ENCODE measurements at places on chromosomes 2 and 18. TPM values are rescaled to one million over a fixed set of nuclear protein-coding genes. Genes with fewer than 3 reads are reported as not detected.

- H3K27ac ChIP-seq, result no peak overlapping the region
- no peaks in the 10 kb centered on the region for H3K36me3 ChIP-seq
- H3K27me3 ChIP-seq, result no peaks in the 10 kb centered on the region
- peaks cover 15% of the 10 kb centered on the region for H3K4me1 ChIP-seq
- DNase-seq, result no peak
These were observed 818.4 kb upstream of the FSHR start for GRCh38 chr2:49972699-49973098.

GRCh38 chr2:150165988-150166312 lies 321.5 kb downstream of the RND3 start:
- no peak for DNase-seq

The SLC40A1 gene
- 23.0 TPM for total RNA-seq

GRCh38 chr2:188293601-188294351 lies 2.1 kb downstream of the GULP1 start:
- H3K36me3 ChIP-seq, result peaks cover 2% of the 10 kb centered on the region
- H3K4me3 ChIP-seq, result peak overlapping the region; percentile 97
- peak overlapping the region; percentile 94 for H3K27ac ChIP-seq
- no peaks in the 10 kb centered on the region for H3K27me3 ChIP-seq

DNA sequence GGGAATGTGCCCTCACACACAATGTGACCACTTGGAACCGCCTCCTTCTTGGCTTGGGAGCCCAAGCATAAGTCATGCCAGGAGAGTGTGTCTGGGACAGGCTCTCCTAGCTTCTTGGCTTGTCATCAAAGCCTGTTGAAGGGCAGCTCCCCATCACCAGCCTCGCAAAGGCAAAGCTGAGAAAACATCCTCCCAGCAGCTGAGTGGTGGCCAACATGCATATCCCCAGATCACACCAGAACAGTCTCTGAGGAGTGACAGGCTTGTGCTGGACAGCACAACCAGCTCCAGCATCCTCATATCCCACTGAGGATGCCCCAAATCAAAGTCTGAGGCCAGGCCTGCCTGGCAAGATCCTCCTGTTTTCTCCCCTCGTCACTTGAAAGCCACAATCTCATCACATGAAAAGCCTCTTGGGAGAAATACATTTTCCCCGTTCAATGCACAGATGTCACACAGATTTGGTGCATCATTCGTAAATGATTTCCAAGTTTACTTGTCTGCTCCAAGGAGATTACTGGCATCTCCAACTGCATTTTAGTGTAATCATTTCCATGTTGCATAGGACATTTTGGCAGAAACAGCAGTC lies 269.3 kb downstream of the TTC32 start:
- H3K36me3 ChIP-seq, result no peaks in the 10 kb centered on the region
- no peaks in the 10 kb centered on the region for H3K4me1 ChIP-seq
- DNase-seq, result no peak
- no peak overlapping the region for H3K4me3 ChIP-seq

DNA sequence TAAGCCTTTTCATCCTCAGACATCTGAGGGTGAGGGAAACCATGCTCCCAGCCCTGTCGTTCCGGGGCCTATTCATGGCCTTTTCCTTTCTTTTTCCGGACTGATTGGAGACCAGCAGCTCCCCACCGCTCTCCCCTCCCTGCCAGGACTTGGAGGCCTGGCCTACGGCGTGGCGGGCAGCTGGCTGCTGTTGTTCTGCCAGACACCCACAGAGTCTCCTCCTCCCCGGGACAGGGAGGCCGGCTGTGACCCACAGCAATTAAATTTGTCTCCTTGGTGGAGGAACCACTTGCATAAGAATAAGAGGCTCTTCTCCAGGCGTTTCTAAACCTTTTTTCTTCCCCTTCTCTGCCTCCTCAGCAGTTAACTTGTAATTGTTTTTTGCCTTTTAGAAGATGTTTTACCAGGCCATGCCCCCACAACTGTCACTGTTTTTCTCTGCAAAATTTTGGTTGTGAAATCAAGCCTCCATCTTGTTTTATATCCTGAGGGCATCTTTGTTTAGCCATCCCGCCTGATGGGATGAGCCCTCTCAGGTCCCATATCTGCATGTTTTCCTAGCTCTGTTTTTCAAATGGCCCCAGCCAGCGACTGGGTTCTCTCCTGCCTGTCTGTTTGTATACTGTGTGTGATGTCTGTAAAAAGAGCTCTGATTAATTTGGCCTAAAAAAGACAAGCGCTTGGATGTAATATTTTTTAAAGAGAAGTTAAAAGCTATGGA lies 1060.0 kb upstream of the DDX18 start:
- no peaks in the 10 kb centered on the region for H3K4me1 ChIP-seq
- no peak overlapping the region for H3K27ac ChIP-seq
- H3K36me3 ChIP-seq, result no peaks in the 10 kb centered on the region
- DNase-seq, result no peak
- H3K27me3 ChIP-seq, result no peaks in the 10 kb centered on the region

GRCh38 chr18:62386091-62386490 lies 61.0 kb downstream of the TNFRSF11A start:
- H3K4me1 ChIP-seq, result no peaks in the 10 kb centered on the region
- H3K27me3 ChIP-seq, result peaks cover 9% of the 10 kb centered on the region
- no peak for DNase-seq
- no peak overlapping the region for H3K27ac ChIP-seq
- no peak overlapping the region for H3K4me3 ChIP-seq
- no peaks in the 10 kb centered on the region for H3K36me3 ChIP-seq

The DIS3L2 gene
- total RNA-seq, result 37.8 TPM

DNA sequence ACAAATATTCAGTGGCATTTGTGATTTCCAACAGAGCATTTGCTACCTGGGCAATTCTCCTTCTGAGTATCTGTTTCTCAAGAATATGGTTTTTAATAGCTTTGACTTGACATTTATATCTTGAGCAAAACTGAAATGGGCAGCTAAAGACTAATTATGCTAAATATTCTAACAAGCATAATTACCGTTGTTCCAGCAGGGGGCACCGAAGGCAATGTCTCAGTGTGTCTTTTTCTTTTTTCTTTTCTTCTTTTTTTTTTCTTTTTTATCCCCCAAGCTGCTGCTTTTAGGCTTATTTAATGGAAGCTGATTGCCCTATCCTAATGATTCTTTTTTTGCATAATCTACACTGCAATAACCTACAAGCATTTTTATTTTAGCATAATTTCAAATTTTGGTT lies 138.9 kb upstream of the NABP1 start:
- no peaks in the 10 kb centered on the region for H3K4me1 ChIP-seq
- no peak for DNase-seq
- no peaks in the 10 kb centered on the region for H3K27me3 ChIP-seq
- no peaks in the 10 kb centered on the region for H3K36me3 ChIP-seq

DNA sequence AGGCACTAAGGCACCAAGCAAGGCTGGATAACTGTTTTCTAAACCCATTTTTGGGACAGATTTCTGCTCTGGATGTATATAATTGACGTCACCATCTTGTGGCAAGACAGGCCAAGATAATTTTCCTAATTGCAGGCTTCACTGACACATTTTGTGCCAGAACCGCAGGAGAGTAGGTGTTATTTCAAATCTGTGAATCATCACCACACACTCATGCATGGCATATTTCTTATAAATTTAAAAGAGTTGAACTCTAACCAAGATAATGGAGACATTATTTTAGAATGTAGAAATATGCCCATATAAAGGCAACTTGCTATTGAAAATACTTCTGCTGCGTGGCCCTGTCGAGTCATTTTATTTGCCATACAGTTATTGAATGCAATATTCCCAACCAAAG lies 68.3 kb upstream of the ACYP2 start:
- peaks cover 5% of the 10 kb centered on the region for H3K36me3 ChIP-seq
- no peaks in the 10 kb centered on the region for H3K27me3 ChIP-seq
- DNase-seq, result no peak

DNA sequence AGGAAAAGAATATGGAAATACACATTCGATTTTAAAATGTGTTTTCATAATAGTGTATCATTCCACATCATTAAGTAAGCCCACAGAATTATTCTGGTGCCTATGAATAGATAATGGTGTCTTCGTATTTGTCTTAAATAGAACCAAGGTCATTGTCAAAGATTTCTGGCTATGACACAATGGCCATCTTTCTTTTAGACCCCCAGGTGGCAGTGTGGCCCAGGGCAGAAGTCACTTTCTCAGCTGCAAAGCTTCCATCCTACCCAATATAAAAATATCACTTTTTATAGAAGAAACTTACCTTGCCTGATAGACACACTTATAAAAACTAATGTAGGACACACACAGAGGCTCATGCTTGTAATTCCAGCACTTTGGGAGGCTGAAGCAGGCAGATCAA lies 57.5 kb downstream of the ZRANB3 start:
- H3K27ac ChIP-seq, result no peak overlapping the region
- no peak overlapping the region for H3K4me3 ChIP-seq
- H3K36me3 ChIP-seq, result no peaks in the 10 kb centered on the region
- no peaks in the 10 kb centered on the region for H3K4me1 ChIP-seq
- no peaks in the 10 kb centered on the region for H3K27me3 ChIP-seq

The RABL2A gene
- 30.7 TPM for total RNA-seq

DNA sequence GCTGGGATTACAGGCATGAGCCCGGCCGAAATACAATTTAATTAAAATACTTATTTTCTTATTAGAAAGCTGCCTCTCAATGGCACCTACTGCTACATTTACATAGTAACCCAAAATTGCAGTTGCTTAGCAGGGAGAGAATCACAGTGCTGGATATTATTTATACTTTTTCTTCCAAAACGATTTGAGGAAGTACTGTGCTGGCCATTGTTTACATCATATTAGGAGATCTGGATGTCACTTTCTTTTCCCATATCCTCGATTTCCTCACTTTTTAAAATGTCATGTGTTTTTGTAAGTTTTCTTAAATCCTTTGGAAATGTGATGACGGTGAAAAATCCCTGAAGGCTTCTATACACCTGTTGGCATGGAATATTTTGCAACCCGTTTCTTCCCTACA lies 3.4 kb upstream of the SP3 start:
- H3K36me3 ChIP-seq, result no peaks in the 10 kb centered on the region
- no peak for DNase-seq
- H3K27ac ChIP-seq, result no peak overlapping the region
- H3K27me3 ChIP-seq, result no peaks in the 10 kb centered on the region
- peaks cover 10% of the 10 kb centered on the region for H3K4me1 ChIP-seq
- no peak overlapping the region for H3K4me3 ChIP-seq

DNA sequence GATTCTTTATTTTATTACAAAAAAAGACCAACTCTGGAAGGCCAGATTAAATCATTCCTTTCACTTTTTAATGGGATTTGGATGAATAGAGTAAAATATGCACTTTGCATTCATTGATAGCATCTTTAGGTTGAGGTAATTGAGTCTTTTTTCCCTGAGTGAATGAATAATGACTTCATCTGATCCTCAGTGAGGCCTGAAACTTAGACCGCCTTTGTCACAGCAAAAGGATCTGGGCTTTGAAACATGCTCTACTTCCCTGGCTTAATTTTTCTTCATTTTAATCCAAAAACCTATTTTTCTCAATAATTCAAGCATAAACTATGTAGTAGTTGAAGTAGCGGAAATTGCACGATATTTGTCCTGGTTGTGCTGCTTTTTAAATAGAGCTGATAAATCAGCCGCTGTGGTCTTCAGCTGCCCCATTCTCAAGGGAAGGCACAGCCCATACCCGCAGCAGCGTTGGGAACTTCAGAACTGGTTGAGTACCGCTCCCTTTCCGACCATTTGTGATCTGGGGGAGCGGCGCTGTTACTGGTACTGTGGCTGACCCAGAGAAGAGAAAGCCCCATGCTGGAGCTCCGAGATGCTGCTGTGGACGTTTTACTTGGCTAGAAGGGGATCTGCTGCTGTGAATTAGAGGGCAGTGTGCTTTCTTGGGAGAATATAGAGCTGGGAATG lies 145.3 kb upstream of the NFATC1 start:
- H3K4me1 ChIP-seq, result peaks cover 19% of the 10 kb centered on the region
- H3K36me3 ChIP-seq, result peaks cover 8% of the 10 kb centered on the region
- H3K4me3 ChIP-seq, result no peak overlapping the region
- no peaks in the 10 kb centered on the region for H3K27me3 ChIP-seq

- no peaks in the 10 kb centered on the region for H3K27me3 ChIP-seq
- no peak overlapping the region for H3K4me3 ChIP-seq
- H3K36me3 ChIP-seq, result peaks cover 19% of the 10 kb centered on the region
- no peak for DNase-seq
- H3K27ac ChIP-seq, result no peak overlapping the region
- H3K4me1 ChIP-seq, result peaks cover 6% of the 10 kb centered on the region
These were observed 10.6 kb downstream of the AFG3L2 start for GRCh38 chr18:12366379-12366778.

DNA sequence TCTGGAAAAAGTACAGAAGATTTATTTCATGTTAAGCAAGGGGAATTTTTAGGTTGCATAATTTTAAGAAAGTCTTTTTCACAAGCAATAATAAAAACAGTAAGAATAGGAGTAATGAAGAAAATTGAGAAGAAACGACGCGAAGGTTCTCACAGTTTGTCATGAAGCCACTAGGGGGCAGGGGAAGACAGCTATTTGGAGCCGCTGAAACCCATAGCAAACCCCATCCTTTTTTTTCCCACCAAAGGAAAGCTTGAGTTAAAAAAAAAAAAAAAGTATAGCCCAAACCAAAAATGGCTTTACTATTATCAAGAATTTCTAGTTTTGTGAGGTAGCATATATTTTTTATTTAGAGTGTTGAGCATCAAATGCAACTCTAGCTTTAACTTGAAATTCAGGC lies 300.9 kb downstream of the PHLPP1 start:
- peaks cover 11% of the 10 kb centered on the region for H3K27me3 ChIP-seq
- DNase-seq, result no peak
- H3K27ac ChIP-seq, result no peak overlapping the region

GRCh38 chr2:112787294-112787693 lies 3.0 kb upstream of the IL1A start:
- no peak overlapping the region for H3K27ac ChIP-seq
- H3K4me1 ChIP-seq, result peaks cover 17% of the 10 kb centered on the region
- no peaks in the 10 kb centered on the region for H3K27me3 ChIP-seq
- H3K4me3 ChIP-seq, result no peak overlapping the region
- peaks cover 3% of the 10 kb centered on the region for H3K36me3 ChIP-seq
- no peak for DNase-seq

- no peak overlapping the region for H3K4me3 ChIP-seq
- H3K4me1 ChIP-seq, result no peaks in the 10 kb centered on the region
- no peak for DNase-seq
- H3K27ac ChIP-seq, result no peak overlapping the region
- peaks cover 26% of the 10 kb centered on the region for H3K36me3 ChIP-seq
- H3K27me3 ChIP-seq, result no peaks in the 10 kb centered on the region
These were observed 25.3 kb downstream of the PSME4 start for GRCh38 chr2:53945538-53945937.

GRCh38 chr2:96336873-96337272 lies 1.3 kb downstream of the NCAPH start:
- peaks cover 32% of the 10 kb centered on the region for H3K4me1 ChIP-seq
- H3K27ac ChIP-seq, result peak overlapping the region; percentile 82
- H3K36me3 ChIP-seq, result peaks cover 16% of the 10 kb centered on the region
- peak overlapping the region; percentile 91 for H3K4me3 ChIP-seq

GRCh38 chr2:232577841-232578240 lies 27.4 kb downstream of the EIF4E2 start:
- H3K27ac ChIP-seq, result no peak overlapping the region
- no peaks in the 10 kb centered on the region for H3K27me3 ChIP-seq
- peaks cover 17% of the 10 kb centered on the region for H3K36me3 ChIP-seq

GRCh38 chr18:23757437-23757733 lies 68.1 kb downstream of the LAMA3 start:
- H3K4me3 ChIP-seq, result no peak overlapping the region
- H3K4me1 ChIP-seq, result peaks cover 4% of the 10 kb centered on the region
- peaks cover 4% of the 10 kb centered on the region for H3K36me3 ChIP-seq
- H3K27me3 ChIP-seq, result peaks cover 7% of the 10 kb centered on the region
- no peak for DNase-seq

- H3K27ac ChIP-seq, result no peak overlapping the region
- H3K4me1 ChIP-seq, result no peaks in the 10 kb centered on the region
- peaks cover 38% of the 10 kb centered on the region for H3K36me3 ChIP-seq
- no peaks in the 10 kb centered on the region for H3K27me3 ChIP-seq
- DNase-seq, result no peak
These were observed 38.3 kb downstream of the PAPOLG start for GRCh38 chr2:60794271-60794863.
